Glomerular endothelial cell (primary cell): ENCODE measurements at places on chromosomes 7 and 10. TPM values are rescaled to one million over a fixed set of nuclear protein-coding genes. Genes with fewer than 3 reads are reported as not detected.

The CACNB2 gene
- not detected in 2 replicates for total RNA-seq

The ENTPD1 gene
- total RNA-seq, result 12.4 and 30.3 TPM in 2 replicates

GRCh38 chr7:101729241-101729883 lies 88.1 kb upstream of the CUX1 start:
- no peak for DNase-seq

DNA sequence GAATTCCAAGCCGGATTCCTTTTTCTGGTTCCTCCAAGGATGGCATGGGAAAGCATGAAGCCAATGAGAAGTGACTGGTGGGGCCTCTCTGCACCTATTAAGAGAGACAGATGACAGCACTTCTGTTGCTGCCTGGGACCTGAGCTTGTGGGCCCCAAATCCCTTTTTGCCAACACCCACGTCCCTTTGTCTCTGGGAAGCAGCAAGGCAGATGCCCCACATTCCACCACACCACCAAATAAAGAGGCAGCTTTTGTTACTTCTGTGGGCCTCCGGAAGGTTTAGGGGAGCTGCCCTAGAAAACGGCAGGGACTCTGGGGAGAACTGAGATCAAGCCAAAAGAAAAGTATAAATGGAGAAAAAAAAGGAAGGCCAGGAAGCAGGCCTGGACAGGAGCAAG lies 3.4 kb downstream of the CCDC136 start:
- DNase-seq, result no peak
